ENCODE measurements at places on chromosomes 7 and 10.

GRCh38 chr10:118590334-118590733 lies 5.1 kb downstream of the PRLHR start:
- no peak for DNase-seq

DNA sequence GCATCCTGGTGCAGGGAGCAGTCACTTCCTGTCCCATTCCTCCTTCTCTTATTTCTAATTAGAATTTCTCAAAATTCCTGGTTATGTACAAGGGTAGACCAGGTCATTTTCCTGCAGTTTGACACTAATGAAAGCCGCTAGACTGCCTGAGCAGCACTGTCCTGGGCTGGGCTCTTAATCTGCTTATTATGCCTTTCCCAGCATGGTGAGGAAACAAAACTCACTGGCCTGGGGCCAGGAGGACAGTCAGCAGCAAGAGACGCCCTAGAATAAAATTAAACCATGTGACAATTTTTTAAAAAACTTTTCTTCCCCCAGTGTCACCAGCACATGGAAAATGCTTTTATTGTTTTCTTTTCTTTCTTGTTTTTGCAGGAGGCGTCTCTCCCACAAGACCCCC lies 647.5 kb downstream of the TYW1 start:
- no peak for DNase-seq

DNA sequence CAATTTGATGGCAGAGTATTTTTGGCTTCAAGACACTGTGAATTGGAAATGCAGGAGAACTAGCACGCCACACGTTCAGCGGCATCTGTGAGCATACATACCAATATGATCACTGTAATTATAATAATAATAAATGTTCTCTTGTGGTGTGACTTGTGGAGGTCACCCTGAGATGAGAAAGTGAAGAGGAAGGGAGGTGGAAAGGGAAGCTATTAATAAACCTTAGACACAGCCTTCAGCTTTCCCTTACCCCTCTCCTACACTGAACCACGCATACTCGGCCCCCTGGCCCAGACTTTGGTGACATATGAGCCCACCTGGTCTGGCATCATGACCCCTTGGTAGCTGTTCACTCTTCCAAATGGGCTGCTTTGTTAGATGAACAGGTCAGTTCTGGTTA lies 139.1 kb downstream of the SORCS3 start:
- DNase-seq = no peak

GRCh38 chr7:39608278-39608677 lies 15.1 kb upstream of the RALA start:
- no peak for DNase-seq

GRCh38 chr7:40584667-40585433 lies 450.0 kb downstream of the SUGCT start:
- no peak for DNase-seq

DNA sequence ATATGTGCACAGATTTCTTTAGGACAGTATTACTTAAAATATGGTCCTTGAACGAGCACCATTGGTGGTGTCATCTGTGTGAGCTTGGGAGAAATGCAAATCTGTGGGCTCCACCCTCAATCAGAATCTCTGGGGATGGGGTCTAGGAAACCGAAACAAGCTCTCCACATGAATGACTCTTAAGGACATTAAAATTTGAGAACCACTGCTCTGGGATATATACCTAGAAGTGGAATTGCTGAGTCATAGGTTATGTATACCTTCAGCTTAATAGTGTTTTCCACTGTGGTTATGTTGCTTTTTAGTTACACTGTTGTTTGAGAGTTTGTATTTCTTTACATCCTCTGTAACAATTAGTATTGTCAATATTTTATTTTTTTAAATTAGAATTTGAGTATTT lies 24.0 kb downstream of the ZNRF2 start:
- no peak for DNase-seq

GRCh38 chr7:89606511-89606910 lies 547.8 kb upstream of the STEAP1 start:
- no peak for DNase-seq

DNA sequence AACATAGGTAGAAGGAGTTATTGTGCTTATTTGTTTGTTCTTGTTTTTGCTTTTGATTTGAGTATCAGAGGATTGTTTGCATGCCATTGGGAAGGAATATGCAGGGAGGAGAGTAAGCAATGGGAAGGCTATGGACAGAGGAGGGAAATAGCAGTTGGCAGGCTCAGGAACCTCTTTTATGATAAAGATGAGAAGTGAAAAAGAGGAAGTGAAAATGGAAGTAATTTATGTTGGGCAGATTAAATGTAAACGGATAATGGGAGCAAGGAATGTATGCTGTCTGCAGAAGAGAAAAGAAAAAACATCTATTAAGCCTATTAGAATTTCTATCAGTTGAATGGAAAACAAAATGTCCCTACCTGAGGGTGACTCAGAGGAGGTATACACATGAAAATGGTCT lies 90.1 kb upstream of the NPSR1 start:
- DNase-seq = no peak

DNA sequence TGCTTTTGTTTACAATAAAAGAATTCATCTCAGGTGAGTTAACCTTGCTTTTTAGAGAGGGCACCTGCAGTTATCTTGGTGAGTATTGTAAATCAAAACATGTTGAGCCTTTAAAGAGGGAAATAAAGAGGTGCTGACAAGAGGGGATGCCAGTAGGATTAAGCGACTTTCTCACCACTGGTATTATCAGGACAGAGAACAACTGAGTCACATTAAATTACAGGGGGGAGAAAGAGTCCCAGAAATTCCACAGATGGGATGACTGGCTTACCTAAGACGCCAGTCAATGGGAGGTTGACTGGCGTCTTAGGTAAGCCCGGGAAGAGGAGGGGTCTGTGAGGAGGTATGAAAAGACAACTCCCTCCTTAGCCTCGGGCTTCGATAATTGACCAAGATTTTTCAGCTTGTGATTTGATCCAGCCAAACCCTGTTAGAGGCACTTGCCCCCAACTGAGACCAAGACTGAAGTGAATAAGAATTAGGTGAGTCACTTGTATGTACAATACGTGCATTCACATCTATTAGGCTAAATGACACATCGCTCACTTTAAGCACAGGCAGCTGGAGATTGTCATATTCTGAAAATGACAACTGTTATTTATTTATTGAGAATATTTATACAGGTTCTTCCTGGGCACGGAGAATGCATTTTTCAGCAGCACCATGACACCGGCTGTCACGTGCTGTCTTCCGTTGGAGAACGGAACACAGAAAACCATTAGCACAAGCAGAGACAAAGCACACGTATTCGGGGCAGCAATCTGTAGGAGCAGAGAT lies 117.6 kb downstream of the SEM1 start:
- DNase-seq = no peak

DNA sequence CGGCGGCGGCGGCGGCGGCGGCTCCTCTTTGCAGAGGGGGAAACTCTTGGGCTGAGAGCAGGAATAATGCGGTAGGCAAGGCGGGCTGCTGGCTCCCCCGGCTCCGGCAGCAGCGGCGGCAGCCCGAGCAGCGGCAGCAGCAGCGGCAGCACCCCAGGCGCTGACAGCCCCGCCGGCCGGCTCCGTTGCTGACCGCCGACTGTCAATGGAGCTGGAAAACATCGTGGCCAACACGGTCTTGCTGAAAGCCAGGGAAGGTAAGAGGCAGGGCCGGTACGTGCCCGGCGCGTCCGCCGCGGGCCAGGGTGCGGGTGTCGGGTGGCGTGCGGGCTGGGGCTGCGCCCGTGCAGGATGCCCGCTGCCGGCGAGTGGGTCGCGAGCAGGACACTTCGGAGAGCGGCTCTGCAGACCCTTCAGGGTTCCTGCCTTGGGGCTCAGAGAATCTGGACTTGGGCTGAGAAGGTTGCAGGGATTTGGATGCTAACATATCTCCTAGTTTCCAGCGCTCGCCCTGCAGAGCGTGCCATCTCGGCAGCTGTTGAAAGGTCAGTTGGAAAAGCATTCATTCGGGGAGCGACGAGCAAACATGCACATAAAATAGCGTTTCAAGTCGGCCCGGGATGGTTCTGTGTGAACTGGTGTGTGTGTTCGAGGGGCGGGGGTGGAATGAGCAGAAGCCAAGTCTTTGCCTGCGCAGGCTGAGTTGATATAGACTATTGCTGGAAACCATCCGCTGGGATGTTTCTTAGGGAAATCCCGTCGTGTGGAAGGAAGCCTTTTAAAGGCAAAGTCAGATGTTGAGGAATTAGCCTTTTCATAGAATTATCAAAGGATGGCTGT lies 562 bp downstream of the GRK5 start:
- DNase-seq = peak; percentile 54

- DNase-seq = no peak
These were observed 39.6 kb downstream of the STARD3NL start for GRCh38 chr7:38217672-38218071.

Measured in SW480 (cell line).